ENCODE measurements at places on chromosomes 2 and 18.

DNA sequence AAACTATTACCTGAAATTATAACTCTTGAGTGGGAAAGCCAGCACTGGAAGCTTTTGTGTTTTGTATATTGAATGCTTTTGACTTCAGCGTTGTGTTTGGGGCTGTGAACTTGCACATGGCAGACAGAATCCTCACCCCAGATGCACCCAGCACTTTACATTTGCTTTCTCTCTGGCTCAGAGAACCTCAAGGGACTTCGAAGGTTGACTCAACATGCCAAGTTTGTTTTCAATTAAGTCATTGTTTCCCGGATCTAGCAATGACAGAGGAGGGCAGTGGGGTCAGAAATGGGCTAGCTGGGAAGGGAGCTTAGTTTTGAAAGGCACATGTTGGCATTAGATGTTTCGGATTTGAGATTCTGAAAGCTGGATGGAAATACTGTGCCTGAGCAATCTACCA lies 22.4 kb downstream of the TET3 start:
- DNase-seq = no peak

DNA sequence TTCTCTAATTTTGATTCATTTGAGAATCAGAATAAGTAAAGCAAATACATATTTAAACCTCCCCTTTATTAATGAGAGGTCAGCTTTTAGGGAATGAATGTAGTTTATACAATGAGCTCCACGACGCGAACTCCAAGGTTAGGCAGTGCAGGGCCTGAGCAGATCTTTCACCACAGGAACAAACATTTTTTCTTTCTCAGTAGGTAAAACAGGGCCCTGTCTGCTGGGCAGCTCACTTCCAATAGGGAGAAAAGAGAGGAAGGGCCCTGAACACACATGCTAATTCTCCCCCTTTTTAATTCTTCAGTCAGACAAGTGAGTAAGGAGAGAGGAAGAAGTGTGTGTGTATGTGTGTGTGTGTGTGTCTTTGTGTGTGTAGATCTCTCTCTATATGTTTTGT lies 682.4 kb upstream of the TMEFF2 start:
- DNase-seq = no peak

DNA sequence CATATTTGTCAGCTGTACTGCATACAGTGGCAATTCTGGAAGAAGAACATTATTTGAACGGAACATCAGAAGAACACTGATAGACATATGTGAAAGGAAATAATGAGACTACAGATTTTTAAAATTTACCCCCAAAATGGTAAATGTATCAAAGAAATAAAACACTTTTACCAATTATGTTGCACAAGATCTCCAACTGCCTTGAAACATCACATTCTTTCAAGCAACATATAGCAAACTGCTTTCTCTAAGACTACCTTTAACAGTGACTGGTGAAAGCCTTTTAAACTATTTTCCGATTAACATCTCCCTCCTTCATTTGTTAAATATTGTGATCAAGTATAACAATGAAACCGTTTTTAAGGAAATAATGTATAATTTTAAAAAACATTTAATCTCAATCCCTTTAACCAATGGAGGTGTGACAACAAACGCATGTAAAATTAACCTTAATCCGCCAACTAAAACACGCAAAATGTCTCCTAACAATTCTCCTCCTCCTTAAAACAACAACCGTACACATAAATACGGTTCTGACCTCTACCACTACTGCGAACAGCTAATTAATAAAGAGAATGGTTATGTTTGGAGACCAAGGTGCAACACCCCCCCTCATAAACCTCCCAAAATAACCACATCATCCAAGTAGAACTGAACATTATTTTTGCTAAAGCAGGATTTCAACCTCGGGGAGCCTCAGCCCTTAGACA lies 2.4 kb downstream of the FBXO11 start:
- DNase-seq = no peak

DNA sequence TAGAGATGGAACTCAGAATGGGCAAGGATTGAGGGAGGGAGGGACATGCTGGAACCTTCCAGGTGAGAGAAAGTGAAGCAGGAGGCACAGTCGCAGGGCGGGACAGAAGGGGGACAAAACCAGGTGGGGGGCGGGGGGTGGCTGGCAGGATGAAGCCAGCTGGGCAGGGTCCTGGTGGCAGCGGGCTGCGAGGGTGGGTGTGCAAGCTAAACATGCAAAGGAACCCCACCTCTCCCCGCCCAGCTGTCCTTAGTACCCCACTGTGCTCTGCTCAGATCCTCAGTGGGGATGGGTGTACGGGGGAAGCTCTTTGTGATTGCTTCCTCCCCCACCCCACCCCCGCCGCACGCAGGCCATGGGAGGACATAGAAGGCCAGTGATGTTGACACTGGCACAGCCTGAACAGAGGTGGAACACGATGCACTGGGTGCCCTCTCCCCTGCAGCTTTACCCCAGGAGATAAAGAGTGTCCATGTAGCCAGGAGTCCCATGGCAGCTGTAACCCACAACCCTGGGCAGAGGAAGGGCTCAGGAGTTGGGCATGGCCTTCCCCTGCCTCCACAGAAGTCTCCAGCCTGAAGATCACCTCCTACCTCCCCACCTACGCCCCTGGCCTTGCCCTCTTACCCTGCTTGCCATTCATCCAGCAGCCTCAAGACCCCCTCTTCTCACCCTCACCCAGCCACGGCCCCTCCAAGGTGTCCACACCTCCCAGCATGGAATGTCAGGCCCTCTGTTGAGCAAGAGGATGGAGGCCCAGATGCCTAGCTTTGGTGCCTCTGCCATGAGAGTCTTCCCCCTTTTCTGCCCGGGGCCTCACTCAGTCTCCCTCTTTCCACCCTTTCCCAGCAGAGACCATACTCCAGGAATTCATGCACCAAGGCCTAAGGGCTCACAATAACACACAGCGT lies 206.6 kb downstream of the ZBTB7C start:
- no peak for DNase-seq

DNA sequence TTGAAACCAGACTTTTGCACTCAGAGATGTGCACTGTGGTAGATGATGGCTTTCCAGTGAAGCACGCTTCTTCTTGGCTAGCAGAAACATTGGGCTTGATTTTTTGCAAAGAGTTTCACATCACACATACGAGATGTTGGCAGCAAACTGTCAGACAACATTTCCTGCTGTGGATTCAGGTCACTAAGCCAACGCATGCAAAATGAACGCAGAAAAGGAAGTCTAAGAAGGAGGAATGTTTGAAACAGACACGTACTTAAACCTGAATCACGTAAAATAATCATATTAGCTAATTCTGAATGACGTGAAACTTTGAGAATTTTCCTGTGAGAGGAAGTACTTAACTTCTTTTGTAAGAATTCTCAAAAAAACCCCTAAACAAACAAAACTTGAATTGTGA lies 88.1 kb downstream of the EPB41L3 start:
- no peak for DNase-seq

DNA sequence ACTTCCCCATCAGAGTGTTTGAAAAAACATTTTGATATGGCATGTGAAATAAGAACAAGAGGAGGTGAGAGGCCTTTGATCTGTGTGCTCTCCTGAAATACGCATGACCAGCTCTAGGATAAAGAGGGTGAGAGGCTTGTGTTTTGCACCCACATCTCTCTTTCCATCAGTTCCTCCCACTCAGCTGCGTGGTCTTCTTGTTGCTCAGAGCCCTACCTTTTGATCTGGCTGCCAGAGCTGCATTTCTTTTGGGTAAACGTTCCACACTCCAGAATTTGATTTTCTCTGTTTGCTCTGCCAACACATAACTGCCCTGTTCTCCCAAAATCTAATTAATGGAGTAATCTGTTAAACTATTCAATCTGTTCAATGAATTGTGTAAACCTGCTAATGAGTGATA lies 72.0 kb upstream of the FN1 start:
- DNase-seq = no peak

- DNase-seq = no peak
Observed at GRCh38 chr2:42859791-42860190, 67.4 kb upstream of the HAAO start.

- DNase-seq = peak; percentile 18
Observed at GRCh38 chr18:3305354-3305762, 43.4 kb downstream of the MYL12B start.

DNA sequence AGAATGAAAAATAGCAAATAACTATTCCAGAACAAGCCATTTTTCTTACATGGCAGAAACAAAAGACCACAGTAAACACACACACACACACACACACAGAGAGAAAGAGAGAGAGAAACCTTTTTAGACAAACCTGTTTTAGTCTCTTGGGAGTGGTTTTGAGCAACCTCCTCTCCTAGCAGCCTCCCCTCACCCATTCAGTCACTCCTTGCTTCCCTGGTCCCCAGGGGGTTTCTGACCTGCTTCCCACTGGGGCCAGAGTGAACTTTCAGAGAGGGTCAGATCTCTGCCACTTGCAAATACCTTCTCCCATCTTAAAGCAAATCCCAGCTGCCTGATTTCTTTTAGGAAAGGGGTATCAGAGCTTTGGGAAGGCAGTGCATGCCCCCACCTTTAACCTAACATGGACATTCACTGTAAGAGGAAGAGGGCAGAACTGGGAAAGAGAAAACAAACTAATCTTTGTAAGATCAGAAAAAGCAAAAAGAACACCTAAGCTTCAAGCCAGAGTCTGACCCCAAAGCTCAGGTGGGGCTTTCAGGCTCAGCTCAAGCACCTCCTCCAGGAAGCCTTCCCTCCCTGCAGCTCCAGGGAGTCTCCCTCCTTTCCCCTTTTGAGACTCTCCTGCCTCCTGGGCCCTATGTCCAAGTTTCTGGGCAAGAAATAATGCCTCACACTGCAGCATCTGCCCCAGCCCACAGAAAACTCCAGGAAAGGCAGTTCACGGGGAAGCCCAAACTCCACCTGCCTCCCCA lies 2.7 kb downstream of the SDC1 start:
- DNase-seq = no peak

GRCh38 chr2:237236188-237236587 lies 150.5 kb downstream of the COPS8 start:
- DNase-seq = no peak

- DNase-seq = peak; percentile 26
Observed at GRCh38 chr2:74530239-74531187, 780 bp downstream of the HTRA2 start.

DNA sequence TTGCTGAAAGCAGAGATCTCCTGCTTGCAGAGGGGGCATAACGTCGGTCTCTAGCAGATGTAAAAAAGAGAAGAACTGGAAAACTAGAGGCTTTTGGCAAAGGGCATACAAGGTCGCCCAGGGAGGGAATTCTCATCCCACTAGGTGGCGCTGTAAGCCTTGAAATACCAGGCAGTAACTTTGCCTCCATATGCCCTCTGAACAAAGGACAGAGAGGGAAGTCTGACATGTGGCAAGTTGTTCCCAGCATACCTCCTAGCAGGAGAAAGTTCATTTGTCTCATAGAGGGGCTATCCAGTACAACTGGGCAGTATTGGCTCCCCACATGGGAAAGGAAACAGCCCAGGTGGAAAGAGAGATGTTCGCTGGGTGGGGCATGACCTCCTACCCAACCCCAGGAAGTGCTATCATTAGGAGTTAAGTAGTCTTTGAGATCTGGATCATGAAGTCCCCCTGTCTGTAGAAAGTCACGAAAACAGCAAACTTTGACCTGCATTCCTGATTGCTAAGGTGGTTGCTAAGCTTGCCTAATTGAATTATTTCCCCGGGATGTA lies 39.9 kb downstream of the STK17B start:
- peak; percentile 68 for DNase-seq

GRCh38 chr2:78977661-78978145 lies 47.8 kb upstream of the REG3G start:
- DNase-seq = no peak

GRCh38 chr2:67210430-67210829 lies 186.7 kb upstream of the ETAA1 start:
- no peak for DNase-seq

DNA sequence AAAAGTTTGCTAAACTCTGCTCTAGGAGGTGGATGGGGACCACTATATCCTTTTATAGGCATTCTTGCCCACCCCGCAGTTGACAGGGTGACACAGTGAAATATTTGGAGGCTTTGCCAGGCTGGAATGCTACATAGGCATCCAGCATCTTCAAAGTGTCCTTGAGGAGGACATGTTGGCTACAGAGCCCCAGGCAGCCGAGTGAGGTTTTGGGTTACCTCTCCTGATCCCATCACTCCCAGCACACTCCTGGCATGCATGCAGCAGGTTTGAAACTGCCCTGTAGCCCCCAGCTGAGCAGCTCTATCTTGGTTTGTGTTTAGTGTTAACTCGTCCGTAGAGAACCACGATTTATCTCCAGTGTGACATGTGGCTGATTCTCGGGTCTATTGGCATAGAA lies 7.3 kb downstream of the FOSL2 start:
- DNase-seq = no peak

DNA sequence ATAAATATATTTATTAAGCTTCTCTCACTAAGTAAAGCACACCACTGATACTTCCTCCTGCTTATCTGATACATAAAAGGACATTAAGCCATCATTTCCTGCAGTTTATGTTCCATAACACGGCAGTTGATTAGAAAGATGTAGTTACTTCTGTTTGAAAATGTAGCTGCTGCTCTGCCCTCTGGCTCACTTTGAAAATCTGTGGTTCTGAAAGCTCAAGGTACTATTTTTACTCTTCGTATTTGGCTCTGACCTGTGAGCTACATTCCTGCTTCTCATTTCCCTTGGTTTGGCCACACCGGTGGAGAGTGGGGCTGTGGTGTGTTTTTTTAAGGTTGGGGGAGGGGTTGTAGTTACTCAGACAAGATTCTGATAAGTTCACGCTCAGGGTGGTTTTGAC lies 12.8 kb upstream of the TTN start:
- no peak for DNase-seq

GRCh38 chr18:75070235-75070624 lies 138.7 kb downstream of the PTGR3 start:
- no peak for DNase-seq

DNA sequence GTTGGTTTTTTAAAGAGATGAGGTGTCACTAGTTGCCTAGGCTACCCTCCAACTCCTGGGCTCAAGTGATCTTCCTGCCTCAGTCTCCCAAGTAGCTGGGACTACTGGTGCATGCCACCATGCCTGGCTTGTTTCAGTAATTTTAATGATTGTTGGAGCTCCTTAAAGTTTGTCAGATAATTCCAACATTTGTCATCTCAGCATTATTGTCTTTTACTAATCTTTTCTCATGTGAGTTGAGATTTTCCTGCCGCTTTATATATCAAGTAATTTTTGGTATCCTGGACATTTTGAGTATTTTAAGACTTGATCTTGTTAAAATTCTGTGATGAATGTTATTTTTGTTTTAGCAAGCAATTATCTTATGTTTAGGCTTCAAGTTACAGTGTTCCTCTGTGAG lies 108.6 kb downstream of the OTX1 start:
- DNase-seq = no peak

DNA sequence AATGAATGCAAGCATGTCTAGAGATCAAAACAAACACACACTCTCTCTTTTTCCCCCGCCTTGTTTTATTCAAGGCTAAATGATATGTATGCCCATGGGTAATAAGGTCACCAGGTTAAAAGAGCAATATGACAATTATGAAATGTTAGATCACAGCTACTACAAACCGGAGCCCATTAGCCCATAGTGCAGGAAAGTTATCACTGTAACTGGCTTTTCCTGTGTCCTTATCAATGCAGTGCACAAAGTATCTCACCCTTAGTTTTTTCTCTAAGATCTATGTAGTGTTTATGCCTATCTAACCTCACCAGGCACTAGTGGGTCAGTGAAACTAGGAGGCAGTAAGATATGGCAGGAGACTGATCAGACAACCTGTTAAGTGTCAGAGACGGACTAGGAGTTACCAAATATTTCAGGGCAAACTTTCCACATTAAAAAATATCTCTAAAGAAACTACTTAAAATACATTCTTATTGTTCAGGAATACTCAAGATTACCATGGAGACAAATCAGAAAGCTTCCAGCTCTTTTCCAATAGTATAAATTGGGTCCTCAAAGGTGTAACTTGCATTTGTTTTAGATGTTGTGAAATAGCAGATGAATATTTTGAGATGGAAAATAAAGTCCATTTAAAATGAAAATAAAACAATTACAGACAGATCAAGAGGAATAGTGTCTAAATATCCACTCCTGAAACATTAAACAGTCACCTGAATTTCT lies 282.2 kb downstream of the EXOC6B start:
- no peak for DNase-seq
